CD4-positive, alpha-beta T cell treated with Interleukin-4 for 1 hour (primary cell): ENCODE measurements at places on chromosomes 4 and X.

DNA sequence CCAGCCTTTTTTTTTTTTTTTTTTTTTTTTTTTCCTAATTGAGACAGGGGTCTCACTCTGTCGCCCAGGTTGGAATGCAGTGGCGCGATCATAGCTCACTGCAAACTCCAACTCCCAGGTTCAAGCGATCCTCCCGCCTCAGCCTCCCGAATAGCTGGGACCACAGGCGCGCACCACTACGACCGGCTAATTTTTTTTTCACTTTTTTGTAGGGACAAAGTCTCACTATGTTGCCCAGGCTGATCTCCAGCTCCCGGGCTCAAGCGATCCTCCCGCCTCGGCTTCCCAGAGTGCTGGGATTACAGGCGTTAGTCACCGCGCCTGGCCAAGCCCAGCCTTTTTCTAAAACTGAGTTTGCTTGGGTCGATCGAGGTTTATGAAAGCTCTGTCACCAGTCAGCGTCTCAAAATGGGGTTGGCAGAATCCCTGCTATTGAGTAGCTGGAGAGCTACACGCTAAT is 1.3 kb upstream of the OTUD5 start:
- no peak for DNase-seq

GRCh38 chrX:26352891-26353430 is 137.0 kb downstream of the MAGEB5 start:
- no peak for DNase-seq

GRCh38 chr4:144699565-144699964 is 53.6 kb downstream of the HHIP start:
- DNase-seq, result no peak

GRCh38 chr4:112112590-112113170 is 32.6 kb upstream of the FAM241A start:
- DNase-seq, result no peak

DNA sequence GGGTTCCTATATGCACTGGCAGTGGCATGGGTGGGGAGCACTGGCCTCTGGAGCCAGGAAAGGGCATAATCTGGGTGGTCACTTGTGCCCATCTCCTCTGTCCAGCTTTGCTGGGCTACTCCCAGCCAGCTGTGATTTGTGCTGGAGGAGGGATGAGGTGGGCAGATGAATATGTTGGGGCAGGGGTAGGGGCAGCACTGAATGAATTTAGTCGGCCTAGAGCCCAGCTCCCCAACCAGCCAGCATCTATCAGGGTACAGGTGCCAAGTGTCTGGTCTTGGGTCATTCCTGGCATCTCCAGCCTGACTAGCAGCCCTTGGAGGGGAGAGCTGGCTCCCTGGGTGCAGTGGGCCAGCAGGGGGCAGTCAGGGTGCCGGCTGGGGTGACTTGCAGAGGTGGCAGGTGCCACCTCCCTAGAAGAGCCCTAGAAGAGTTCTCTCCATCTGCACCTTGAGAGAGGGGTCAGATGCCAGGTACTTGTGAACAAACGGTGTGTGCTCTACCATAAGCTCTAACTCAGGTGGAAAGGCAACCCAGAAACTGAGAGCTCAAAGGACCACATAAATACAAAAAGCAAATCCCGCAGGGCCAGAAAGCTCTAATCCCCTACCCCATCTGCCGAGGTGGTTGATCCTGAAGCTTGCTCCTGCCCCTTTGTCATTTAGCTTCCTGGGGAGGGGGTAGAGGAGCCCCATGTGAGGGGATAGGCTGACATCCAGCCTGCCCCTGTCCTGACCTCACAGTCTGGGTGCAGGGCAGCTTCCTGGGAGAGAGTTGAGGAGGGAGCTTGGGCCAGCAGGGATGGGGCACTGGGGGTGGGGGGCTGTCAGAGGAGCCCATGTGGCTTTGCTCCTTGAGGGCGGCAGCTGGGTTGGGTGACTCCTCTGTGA is 2.2 kb downstream of the SORCS2 start:
- no peak for DNase-seq

GRCh38 chr4:1685235-1686150 is 1.4 kb upstream of the FAM53A start:
- DNase-seq, result no peak

GRCh38 chrX:40173143-40174000 is 75.6 kb upstream of the BCOR start:
- no peak for DNase-seq

DNA sequence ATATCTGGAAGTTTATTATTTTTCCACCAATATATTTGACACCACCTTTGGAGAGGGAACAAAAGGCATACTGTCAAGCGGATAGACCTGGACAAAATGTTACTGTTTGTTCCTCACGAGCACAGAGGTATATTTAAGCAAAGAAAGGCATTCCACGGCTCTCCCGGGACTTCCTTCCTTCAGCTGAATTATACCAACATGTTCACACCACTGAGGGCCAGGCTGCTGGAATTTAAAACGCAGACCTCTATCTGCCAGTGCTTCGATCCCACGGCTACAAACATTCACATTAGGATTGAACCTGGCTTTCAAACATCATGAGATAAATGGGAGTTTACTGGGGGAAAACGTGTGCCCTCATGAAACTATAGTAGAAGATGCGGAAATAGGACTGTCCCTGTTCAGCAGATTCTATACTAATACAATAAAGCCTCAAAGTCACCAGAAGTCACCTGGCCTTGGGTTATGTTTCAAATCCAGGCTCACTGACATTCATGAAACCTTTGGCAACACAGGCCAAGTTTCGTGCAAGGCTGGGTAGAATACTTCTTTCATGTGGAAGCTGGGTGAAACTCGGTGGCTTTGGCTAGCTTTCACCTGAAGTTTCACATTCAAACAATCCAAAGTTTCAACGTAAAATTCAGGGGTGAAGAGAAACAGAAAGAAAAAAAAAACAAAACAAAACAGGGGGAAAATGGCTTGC is 39.5 kb downstream of the SORBS2 start:
- DNase-seq, result no peak

DNA sequence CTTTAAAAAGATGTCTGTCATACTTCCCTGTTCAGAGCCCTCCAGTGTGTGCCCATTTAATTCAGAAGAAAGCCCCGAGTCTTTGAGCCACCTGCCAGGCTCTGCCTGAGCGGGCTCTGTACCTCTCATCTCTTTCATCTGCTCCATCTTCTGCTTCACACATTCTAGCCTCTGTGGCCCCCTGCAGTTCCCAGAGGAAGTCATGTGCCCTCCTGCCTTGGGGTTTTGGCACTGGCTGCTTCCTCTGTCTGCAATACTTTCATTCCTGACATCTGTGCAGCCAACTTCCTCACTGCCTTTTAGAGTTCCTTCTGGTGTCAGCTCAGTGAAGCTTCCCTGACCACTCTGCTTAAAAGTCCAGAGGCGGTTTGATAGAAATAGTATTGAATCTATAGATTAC is 6.2 kb upstream of the STK32B start:
- no peak for DNase-seq
